Right renal pelvis (tissue), 4 donors: ENCODE measurements at places on chromosomes 12 and 14. TPM values are rescaled to one million over a fixed set of nuclear protein-coding genes. Genes with fewer than 3 reads are reported as not detected.

The BDKRB2 gene
- 3.4 TPM for polyA plus RNA-seq

The CLEC1B gene
- 0.60 TPM for polyA plus RNA-seq

The CCDC198 gene
- polyA plus RNA-seq = 183 TPM

The TNFAIP2 gene
- 33.9 TPM for polyA plus RNA-seq

The MRPL42 gene
- polyA plus RNA-seq = 70.3 TPM

The WNT1 gene
- polyA plus RNA-seq = not detected

The SERPINA9 gene
- polyA plus RNA-seq = not detected

The METAP2 gene
- polyA plus RNA-seq = 123 TPM

The BDKRB1 gene
- polyA plus RNA-seq = 0.50 TPM

The SLC15A4 gene
- 32.7 TPM for polyA plus RNA-seq

The OSGEP gene
- polyA plus RNA-seq = 59.7 TPM

The RDH5 gene
- polyA plus RNA-seq = 29.6 TPM

The ASCL1 gene
- polyA plus RNA-seq = 0.09 TPM

The APOF gene
- polyA plus RNA-seq = 0.11 TPM

The KRT82 gene
- not detected for polyA plus RNA-seq

The FSCB gene
- polyA plus RNA-seq = not detected

The HDAC7 gene
- 79.4 TPM for polyA plus RNA-seq

The ANO2 gene
- polyA plus RNA-seq = 3.7 TPM

The RTN1 gene
- 3.2 TPM for polyA plus RNA-seq

The CLECL1 gene
- polyA plus RNA-seq = not detected

The ENDOU gene
- polyA plus RNA-seq = 0.42 TPM

The C1RL gene
- 30.9 TPM for polyA plus RNA-seq

The ERGIC2 gene
- 100 TPM for polyA plus RNA-seq

The SLC25A47 gene
- not detected for polyA plus RNA-seq

The CD163 gene
- 7.9 TPM for polyA plus RNA-seq

The RPS29 gene
- 1,491 TPM for polyA plus RNA-seq

The SGPP1 gene
- 37.6 TPM for polyA plus RNA-seq

The AMHR2 gene
- 0.40 TPM for polyA plus RNA-seq

The KRT73 gene
- not detected for polyA plus RNA-seq

The REP15 gene
- polyA plus RNA-seq = 2.1 TPM

The SYCP3 gene
- 1.3 TPM for polyA plus RNA-seq

The NRL gene
- 2.8 TPM for polyA plus RNA-seq

The ADGRD1 gene
- 14.9 TPM for polyA plus RNA-seq

The AMN1 gene
- 24.4 TPM for polyA plus RNA-seq

The NKX2-1 gene
- not detected for polyA plus RNA-seq
